ENCODE measurements at places on chromosomes 7 and 10.

DNA sequence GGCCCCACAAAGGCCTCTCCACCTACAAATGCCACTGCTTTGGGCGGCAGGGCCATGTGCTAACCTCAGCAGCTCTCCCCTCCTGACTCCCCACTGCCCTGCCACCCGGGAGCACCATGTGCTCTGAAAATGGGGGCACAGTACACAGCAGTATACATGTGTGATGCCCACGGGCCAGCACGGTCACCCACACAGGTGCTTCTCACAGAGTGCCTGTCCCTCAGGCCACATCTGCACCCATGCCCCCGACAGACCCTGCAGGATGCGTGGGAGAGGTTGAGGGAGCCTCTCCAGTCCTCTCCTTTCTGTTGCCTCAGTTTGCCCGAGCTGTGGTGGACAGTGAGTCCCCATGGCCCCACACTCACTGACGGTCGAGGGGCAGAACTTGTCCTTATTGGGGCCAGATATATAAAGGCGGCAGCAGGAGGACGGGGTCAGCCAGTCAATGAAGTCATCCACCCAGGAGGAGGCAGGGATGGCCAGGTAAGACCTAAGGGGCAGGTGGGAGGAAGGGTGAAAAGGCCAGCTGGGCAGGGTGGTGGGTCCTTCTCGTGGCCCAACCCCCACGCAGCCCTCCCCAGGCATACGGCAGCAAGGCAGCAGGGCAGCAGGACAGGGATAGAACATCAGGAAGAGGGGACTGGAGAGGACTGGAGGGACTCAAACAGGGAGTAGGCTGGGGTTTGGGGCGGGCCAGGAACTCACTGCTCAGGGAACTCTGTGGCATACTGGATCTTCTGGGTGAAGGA, 19.6 kb downstream of the NPC1L1 start:
- no peak for DNase-seq

DNA sequence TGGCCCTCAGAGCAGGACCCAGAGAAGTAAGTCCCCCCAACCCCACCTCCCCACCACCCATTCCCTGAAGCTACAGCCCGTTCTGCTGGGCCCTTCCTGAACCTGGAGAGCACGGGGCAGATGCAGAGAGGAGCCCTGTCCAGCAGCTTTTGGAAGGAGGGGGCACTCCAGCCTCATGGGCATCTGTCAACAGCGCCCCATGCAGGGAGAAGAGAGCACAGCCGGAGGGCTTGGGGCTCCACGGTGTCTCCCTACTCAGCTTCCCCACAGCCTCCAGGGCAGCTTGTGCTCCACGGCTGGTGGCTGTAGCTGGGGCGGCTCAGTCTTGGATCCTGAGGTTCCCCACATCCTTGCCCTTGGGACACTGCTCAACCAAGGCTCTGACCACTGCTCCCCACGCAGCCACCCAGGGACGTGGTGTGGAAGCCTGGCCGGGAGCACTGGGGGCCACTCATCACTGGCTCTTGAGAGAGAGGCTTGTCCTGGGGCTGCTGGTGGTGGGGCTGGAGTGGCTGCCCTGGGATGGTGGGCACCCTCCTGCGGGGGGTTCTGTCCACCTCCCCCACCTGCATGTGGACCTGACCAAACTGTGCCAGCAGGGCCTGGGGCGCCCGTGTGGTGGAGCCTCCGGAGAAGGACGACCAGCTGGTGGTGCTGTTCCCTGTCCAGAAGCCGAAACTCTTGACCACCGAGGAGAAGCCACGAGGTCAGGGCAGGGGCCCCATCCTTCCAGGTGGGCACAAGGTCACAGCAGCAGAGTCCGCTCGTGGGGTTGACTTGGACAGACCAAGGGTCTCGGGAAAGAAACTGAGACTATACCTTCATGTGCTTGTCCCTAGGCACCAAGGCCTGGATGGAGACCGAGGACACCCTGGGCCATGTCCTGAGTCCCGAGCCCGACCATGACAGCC, 4.5 kb downstream of the PRAP1 start:
- DNase-seq, result no peak

DNA sequence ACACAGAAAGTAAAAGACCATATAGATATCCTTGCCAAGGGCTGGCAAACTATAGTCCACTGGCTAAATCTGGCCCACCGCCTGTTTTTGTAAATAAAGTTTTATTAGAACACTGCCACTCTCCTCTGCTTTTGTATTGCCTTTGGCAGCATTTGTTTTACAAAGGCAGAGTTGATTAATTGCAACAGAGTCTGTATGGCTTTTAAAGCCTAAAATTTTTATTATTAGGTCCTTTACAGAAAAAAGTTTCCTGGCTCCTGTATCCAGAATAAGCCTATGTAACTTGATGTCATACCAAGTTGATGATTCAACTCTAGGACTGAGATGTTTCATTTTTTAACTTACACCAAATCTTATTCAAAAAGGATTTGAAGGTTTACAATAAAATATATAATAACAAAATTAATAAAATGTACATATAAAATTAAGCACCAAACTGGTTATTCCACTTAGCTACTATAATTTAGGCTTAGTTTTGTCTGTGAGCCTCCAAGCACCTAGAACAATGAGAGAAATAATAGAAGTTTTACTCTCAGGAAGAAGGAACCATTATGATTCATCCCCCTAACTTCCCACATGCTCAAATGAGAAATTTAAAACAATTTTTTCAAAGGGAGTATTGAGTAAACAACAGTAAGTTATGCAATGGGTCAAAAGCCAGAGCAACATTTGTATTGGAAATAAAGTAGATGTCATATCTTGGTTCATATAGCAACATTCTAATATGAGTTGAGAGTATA, 31.9 kb downstream of the CPED1 start:
- DNase-seq, result no peak

DNA sequence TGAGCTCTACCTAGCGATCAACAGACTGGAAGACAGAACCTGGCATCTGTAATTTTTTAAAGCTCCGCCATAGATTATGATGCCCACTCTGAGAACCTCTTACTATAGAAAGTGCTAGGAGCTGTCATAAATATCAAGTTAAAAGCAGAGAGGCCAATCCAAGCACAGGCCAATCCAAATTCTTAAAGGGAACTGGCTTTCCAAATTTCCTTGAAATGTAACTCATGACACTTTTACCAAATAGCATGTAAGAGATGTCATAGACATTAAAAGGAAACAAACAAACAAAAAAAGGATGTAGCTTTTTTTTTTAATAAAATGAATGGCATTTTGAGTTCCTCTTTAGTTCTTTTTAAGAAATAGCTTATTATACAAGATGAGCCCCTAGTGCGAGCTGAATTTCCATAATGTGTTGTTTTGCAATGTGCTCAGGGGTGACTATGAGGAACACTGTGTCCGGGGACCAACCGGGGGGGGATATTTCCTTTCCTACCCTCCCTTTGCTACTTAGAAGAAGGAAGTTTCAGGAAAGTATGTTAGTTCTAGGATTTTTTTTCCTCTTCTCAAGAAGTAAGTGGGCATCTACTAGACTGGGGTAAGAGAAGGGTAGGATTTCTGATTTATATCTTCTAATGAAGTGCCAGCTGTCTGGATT, 23.7 kb upstream of the MRC1 start:
- DNase-seq, result no peak

GRCh38 chr10:99345350-99345749, 16.2 kb downstream of the CNNM1 start:
- DNase-seq, result no peak

DNA sequence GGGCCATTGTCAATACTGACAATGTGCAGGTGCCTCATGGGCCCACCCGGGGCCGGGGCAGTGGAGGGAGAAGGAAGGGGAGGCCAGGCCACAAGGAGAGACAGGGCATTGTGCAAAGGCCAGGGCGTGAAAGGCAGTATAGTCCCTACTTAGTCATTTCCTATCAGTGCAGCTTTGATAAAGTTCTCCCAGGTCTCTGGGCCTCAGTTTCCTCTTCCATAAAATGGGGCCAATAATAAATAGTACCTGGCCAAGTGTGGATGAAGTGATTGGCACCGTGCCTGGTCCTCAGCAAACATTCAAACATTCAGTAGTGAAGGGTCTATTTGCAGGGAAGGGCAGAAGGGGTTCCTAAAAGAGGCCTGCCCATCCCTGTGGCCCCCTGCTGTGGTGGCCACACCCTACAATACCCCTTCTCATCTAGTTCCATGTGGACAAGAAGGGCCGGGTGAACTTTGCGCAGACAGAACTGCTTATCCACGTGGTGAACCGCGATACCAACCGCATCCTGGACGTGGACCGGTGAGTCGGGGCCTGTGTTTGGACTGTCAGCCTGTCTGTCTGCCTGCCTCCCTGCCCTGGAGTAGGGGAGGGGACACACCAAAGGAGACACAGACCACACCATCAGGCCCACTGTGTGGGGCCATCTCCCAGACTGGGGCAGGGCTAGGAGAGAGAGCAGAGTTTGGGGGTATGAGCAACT, 36.9 kb upstream of the VSIR start:
- DNase-seq, result no peak

DNA sequence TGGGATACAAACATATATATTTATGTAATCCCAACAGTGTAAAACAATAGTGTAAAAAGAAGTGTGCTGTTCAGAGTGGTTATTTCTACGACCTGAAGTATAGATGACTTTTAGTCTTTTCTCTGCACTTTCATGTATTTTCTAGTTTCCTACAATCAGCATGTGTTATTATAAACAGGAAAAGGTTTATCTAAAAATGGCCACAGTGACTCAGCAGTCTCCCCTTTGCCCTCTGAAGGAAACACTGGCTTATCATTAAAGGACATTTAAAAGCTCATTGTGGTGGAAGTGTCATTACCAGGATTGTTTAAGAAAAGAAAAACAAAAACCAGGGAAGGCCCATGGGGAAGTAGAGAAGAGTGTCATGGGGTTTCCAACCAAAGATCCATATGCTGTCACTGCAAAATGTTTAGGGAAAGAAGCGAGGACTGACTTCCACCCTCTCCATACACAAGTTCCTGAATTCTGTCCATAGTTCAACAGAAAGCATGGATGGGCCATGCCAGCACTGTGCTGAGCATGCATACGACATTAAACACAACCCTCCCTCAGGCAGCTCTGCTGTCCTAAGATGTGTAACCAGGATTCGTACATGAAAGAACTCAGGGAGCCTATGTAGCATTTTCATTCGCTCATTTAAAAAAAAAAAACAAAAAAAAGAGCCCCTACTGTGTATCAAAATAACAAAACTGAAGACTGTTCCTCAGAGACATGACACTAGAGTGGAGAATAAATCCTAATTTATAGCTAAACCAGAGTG, 10.2 kb downstream of the CYREN start:
- no peak for DNase-seq

DNA sequence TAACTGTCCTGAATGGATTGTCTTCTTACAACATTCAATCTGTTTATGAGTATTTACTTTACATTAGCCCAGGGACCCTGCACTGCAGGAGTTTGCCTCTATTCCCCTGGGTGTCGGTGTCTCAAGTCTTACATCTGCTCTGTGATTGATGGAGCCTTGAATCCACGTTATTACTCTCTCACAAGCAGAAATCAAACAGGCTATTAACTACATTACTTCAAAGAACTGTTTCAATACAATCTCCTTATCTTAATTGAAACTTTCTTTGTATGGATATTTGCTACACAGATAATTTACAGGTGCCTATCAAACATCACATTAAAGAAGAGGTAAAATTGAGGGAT, 3.1 kb upstream of the ARID5B start:
- no peak for DNase-seq

- no peak for DNase-seq
Measured at GRCh38 chr10:133166828-133167692, 7.0 kb downstream of the KNDC1 start.

DNA sequence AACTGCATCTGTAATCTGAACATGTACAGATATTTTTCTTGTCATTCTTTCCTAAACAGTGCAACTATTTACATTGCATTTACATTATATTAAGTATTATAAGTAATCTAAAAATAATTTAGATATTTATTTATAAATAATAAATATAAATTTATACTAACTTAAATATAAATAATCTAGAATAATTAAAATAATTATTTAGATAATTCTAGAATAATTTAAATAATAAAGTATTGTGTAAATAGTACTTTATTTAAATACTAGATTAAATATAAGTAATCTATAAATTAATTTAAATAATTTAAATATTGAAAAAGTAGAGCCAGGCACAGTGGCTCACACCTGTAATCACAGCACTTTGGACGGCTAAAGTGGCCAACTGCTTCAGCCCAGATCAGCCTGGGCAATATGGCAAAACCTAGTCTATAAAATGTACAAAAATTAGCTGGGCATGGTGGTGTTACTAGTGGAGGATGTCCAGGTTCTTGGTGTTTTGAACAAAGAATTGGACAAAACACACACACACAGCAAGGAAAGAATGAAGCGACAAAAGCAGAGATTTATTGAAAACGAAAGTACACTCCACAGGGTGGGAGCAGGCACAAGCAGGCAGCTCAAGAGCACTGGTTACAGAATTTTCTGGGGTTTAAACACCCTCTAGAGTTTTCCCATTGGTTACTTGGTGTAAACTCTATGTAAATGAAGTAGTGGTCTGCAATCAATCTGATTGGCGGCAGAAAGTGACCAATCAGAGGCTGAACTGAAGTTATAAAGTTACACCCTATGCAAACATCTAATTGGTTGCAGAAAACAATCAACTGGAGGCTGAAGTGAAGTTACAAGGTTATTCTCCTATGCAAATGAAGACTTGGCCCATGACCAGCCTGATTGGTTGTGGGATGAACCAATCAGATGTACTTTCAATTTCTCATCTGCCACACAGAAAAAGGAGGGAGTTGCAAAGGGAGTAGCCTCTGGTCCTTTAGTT, 100.2 kb upstream of the SP4 start:
- no peak for DNase-seq

DNA sequence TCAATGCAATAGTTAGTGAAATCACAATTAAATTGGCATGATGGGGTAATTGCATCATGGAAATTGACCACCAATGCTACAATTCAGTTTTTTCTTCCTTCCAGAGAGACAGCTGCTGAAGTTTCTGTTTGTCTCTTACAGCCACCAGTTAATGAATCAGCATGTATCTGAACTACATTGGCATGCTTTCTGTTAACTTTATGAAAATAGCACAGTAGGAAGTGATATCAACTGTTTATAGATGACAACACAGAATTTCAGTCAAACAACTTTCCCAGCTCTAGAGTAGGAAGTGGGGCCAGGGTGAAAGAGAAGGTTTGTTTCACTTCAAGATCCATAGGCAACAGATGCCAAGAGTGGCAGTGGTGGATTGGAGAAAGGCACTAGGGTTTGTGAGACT, 339.6 kb upstream of the VWC2 start:
- no peak for DNase-seq

GRCh38 chr10:123788981-123789380, 102.6 kb downstream of the CPXM2 start:
- DNase-seq, result no peak

GRCh38 chr10:8975535-8975934, 921.0 kb downstream of the GATA3 start:
- no peak for DNase-seq

GRCh38 chr10:88528806-88529570, 54.1 kb downstream of the RNLS start:
- no peak for DNase-seq
